ENCODE measurements at places on chromosomes 5 and 9.

GRCh38 chr9:121322737-121323448 lies 47.2 kb downstream of the STOM start:
- no peak for DNase-seq

GRCh38 chr9:22170990-22171670 lies 162.0 kb upstream of the CDKN2B start:
- no peak for DNase-seq

DNA sequence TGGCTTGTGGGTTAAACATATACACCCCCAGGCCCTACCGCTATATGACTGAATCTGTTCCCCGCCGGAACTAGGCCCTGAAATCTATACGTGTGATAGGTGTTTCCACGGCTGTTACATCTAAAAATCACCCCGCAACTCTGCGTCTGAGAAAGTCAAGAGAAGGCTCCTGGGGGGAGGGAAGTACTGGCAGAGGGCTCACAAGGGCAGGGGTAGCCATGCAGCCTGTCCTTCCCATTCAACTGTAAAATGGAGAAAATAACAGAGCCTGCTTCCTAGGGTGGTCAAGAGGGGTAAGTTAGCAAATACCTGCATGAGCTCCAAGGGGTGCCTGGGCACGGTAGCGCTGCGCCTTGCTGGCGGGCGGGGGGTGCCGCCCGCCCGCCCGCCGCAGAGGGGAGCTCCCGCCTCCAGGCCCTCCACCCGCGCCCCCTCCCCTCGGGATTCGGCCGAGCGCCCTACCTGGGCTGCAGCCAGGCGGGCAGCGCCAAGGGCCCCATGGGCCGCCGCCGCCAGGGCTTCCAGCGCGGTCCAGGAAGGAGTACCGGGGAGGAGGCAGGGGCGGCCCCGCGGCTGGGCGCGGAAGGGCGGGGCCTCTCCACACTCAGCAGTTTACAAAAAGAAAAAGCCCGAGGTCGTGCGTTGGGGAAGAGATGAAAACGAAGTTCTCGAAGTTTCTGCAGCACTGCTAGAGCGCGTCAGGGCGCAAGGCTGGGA lies at the start of gene HACD4:
Gene HACD4 (minus strand): TSS at position 550 of the 717 bp plus-strand sequence. CDS start 50 bp downstream, at position 500.
- no peak for DNase-seq

- no peak for DNase-seq
These were observed 141.4 kb downstream of the LRRC70 start for GRCh38 chr5:62720031-62720441.

DNA sequence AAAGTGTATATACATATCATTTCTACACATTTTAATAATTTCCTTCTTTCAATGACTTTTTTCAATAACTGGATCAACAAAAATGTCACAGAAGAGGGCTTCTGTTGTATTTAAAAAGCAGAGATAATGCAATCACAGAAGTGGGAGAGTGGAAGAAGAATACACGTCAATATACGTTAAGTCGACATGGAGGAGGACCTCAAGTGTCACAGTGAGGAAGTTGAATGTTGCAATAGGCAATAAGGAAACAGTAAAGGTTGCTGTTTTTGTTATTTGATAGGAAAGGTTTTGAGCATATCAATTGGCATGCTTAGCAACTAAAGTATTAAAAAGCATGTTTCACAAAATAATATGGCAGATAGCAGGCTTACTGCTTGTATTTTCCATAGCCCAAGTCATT lies 184.0 kb upstream of the NR4A3 start:
- DNase-seq: no peak

DNA sequence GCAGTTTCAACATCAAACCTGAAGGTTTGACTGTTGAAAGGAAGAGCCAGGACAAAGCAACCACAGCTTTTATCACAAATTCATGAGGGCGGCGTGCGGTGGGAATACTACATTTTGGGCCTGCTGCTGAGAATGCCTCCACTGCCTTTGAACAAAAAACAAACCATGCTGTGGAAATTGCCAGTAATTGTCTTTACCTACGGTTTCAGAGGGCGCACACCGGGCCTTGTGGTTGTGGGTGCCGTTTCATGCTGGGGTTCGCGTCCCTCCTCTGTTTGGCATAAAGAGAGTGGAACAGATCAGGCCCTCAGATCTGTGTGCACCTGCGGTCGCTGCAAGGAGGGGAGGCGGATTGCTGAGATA lies 27.6 kb upstream of the TCF7 start:
- DNase-seq: no peak

DNA sequence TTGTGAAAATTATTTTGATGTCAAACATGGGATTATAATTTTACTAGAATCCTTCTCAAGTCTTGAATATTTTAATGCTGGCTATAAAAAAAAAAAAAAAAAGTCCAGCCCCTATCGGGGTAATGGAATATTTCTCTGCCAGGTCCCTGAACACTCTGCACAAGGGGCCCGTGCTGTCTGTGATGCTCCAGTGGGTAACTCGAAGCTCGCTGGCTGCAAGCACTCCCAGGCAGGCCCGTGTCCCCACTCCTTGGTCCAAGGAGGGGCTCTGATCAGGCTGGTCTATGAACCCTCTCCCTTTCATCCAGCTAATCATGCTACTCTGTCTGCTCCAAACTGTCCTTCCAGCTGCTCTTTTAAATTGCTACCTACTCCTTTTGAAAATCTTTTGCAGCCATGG lies 180.8 kb downstream of the GAPVD1 start:
- DNase-seq: no peak

- no peak for DNase-seq
These were observed 4.5 kb downstream of the GPR150 start for GRCh38 chr5:95624368-95624767.

- DNase-seq: peak; percentile 67
These were observed 1.5 kb downstream of the ASS1 start for GRCh38 chr9:130446101-130446861.

DNA sequence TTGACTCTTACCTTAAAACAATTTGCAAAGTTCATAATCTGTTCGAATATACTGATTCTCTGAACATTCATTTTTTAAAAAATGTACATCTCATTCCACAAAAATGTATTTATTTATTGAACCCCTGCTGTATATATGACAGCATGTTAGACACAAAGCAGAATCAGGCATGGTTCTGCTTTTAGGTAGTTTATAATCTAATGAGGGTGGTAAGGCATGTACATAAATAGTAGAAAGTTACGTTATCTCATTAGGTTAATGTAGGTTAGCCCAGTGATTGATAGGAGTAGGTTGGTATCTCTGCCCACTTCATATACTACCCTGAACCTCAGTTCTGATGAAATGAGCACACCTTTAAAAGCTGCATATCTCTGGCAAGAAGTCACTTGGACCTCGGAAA lies 89.8 kb downstream of the ERMP1 start:
- no peak for DNase-seq

DNA sequence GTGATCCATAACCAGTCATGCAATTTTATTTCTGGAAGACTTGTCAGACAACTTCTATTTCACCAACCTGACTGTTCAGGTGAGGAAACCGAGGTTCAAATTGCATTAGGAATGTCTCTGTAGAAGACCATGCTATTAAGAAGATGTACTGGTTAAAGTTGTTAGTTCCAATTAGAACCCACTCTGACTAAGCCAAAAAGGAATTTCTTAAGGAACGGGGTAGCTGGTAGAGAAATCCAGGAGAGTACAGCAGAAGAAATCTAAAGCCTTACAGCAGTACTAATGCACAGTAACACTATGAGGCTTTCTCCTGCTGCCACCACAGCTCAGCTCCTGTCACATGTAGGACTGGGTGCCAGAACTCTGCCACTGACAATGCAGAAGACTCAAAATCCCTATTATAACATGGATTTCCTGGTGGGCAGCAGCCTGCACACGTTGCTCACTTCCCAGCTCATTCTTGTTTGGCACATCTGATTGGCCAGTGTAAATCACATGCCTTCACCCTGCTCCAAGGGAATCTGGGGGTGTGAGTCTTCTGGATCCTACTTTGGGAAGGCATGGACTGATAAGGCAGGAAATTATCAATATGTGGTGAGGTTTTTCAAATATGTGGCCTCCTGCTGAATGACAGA lies 37.1 kb downstream of the CAST start:
- no peak for DNase-seq

DNA sequence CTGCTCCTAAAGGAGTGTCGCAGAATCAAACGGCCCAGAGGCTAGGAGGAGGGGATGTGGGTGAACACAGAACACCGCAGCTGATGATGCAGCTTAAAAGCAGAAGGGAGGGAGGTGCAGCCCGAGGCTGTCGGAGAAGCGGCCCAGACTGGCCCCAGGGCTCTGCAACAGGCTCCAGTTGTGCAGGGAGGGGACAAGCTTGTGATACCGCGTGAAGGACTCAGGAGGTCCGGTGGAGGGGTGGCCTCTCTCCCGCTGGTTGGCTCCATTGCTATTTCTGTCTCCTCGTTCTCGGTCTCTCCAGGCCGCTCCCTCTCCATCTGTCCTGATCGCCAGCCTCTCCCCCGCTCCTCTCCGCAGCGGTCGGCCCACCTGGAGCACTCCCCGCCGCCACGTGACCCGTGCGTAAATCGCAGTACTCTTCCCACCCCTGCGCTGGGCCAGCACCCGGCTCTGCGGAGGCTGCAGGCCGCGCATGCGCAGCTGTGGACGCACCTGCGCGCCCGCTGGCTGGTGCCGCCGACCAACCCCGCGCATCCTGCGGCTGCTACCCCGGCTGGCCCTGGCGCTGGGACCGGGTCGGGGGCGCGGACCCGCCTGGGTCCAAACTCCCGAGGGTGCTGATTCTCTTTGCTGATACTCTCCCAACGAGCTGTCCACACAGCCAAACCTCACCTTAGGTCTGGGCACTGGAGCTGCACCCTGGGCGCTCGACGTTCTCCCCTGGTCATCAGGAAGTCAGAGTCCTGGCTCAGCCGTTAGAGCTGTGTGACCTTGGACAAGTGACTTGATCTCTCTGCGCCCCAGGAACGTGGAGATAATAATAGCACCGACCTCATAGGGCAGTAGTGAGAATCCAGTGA lies 3.7 kb upstream of the STXBP1 start:
- DNase-seq: no peak

GRCh38 chr5:135059000-135059923 lies 25.2 kb upstream of the PITX1 start:
- DNase-seq: no peak

DNA sequence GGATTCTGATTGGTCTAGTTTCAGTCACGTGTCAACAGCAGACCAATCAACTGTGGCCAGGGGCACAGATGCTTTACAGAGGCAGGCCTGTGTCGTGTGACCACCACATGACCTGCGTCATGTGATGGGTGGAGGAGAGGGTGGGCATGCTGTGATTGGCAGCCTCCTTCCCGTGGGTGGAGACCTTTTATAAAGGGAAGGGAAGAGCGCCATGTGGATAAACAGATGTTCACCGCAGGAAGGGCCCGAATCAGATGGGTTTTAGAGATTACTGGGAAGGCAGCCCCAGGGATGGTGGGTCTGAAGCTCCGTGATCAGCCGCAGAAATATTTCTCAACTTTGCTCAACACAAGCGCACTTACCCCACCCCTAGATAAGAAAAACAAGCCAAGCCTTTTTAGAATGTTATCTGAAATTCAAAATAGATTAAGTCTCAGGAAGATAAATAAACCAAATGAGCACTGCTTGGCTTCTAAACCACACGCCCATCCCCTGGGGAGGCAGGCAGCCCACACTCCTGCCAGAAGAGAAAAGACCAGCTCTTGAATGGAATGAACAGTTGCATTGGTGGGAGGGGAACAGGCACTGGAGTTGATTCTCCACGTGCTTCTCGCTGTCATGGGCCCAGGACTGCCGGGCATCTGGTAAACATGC lies 43.6 kb downstream of the ROPN1L start:
- DNase-seq: peak; percentile 50

DNA sequence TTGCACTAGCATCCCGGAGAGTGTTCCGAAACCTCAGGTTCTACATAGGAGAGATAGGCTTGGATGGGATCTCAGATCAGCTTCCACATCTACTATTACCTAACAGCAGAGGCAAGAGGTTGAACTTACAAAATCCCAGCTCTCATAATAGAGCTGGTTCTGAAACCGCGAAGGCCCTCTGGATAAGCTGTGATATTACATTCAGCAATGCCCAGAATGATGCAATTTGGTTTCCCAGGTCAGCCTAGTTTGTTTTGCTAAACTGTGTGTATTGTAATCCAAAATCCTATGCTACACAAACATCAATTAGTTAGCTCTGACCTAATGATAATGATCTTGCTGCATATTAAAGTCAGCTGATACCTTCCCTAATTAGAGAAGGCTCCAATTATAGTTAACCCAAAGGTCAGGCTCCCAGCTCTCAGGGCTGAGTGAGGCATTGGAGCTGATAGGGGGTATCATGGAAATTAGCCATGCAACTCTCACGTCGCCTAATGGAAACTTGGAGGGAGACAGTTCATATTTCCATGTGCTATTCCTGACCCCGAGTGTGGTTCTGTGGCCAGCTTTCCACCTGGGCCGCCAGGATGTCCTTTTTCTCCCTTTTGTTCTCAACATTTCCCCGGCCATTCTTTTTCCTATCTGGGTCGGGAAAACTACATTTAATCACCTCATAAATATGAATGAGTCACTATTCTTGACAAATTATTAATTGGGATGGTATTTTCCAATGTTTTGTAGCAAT lies 278.4 kb upstream of the IRX1 start:
- no peak for DNase-seq

DNA sequence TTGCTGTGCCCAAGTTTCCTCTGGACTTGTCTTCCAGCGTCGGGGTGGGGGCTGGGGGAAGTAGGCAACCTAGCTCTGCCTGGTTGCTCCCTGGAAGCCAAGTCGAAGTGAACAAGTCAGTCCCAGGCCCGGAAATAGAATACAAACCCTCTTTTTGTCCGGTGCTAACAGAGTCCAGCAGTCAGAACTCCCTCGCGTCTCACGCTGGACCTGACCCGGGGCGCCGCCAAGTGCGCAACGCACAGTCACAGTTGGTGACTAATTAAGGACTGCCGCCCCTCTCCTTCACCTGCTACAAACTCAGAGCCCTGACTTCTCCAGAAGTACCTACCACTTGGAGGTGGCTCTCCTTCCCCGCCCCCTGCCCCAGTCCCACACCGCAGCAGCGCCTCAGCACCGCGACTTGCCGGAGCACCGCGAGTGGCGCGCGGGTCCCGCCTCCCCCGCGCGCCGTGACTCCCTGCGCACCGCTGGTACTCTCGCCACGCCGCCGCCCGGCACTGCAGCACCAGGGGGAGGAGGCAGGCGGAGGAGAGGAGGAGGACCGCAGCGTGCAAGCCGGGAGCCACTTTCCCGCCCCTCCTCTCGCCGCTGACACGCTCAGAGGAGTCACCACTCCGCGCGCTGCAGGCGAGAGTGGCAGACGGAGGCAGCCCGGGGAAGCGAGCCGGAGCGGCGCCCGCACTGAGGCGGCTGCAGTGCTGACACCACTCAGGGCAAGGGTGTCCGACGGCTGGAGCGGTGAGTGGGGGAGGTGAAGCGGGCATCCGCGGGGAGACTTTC lies at the start of gene SV2C:
Gene SV2C (plus strand): TSS at position 612 of the 783 bp plus-strand sequence. CDS start 48,368 bp downstream, outside the sequence.
- DNase-seq: no peak

DNA sequence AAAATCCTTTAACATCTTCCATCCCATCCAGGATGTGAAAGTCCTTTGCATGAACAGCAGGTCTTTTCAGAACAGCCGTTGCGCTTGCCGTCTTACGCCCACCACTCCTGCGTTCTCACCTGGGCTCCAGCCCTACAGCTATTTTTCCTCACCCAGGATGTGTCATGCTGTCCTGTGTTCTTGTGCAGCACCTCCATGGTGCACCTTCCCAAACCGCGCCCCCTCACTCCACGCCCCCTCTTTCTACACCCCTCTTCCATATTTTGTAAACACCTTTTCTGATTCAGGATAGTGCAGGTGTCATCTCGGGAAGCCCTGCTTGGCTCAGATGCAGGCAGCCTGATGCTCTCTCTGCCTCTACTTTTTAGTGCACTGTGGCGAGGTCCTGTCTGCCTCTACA lies 18.4 kb downstream of the CAMK4 start:
- no peak for DNase-seq
